ENCODE measurements at places on chromosomes 11 and 22.

DNA sequence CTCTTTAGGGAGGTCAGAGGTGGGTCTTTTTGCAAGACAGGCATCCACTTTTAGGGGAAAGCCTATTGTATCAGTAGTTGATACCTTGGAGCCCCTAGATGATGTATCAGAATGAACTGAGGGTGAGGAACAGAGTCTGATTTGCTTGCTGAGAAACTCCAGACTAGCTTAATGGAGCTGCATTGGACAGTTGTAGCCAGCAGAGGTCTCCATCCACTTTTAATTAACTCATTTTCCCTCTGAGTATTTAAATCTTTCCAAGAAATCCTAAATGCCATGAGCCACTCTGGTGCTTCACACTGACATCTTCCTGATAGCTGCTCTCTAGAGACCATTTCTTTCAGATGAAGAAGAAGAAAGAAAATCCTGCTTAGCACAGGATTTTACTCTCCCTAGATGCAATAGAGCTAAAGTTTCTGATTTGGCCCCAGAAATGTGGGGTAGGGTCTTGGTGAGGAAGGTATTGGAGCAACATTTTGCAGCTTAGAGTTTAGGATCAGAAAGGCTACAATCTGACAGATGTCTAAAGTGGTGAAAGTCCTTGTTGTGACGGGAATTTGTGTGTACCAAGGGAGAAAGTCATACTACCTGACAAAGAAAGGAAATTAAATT, 38.0 kb downstream of the EXT2 start:
- DNase-seq: no peak

DNA sequence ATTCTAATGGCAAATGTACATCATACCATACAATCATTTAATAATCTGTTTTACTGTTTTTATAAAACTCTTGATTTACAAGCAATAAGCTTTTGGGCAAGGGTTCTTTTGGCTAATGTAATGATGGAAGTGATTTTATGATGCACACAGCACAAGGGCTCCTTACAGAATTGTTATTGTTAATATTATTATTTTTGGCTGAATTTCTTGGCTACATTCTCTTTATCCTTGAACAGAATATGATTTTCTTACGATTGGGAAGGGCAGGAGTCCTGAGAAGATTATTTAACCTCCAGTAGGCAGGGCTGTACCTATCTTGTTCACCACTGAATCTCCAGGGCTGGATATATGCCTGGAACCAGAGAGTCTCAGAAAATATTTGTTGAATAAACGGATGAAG, 70.4 kb upstream of the ARHGAP20 start:
- DNase-seq: no peak

GRCh38 chr11:12997168-12997567, 11.9 kb upstream of the RASSF10 start:
- no peak for DNase-seq

GRCh38 chr22:27725661-27726060, 75.9 kb downstream of the MN1 start:
- no peak for DNase-seq

DNA sequence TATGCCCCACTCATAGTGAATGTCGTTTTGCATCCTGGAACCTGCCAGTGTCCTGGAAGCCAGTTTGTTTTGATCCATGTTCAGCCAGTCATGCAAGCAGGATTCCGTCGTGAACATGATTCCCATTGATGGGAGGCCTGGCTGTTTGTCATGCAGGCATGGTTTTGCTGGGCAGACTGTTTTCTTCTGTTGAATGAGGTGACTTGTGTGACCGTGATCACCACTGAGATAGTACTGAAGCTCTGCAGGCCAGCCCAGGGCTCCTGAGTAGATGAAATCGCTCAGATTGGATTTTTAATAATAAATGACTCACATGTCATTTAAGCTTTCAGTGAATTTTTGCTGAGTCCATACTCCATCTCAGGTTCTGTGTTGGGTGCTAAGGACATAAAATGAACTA, 117.8 kb downstream of the PDE2A start:
- no peak for DNase-seq

GRCh38 chr11:66124564-66124963, 54.5 kb downstream of the PACS1 start:
- no peak for DNase-seq

GRCh38 chr11:1167751-1168231, 10.0 kb downstream of the MUC5AC start:
- no peak for DNase-seq

- no peak for DNase-seq
These were observed 582.6 kb downstream of the METTL15 start for GRCh38 chr11:28690746-28691145.

DNA sequence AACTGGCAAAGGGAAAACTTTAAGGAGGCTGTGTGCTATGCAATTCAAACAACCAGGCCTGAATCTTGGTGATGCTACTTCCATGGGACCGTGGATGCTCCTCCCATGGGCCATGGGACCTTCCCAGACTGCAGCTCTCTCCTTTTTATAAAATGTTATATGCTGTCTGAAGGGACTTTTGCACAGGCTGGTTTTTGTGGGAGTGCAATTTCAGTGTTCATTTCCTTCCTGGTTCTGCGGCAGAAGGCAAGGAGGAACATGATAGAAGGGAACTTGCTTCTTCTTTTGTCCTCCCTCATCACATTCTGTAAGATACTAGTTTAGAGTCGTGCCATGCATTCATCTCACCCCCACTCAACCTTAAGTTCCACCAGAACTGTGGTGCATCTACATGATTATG, 68.9 kb downstream of the C11orf58 start:
- no peak for DNase-seq

DNA sequence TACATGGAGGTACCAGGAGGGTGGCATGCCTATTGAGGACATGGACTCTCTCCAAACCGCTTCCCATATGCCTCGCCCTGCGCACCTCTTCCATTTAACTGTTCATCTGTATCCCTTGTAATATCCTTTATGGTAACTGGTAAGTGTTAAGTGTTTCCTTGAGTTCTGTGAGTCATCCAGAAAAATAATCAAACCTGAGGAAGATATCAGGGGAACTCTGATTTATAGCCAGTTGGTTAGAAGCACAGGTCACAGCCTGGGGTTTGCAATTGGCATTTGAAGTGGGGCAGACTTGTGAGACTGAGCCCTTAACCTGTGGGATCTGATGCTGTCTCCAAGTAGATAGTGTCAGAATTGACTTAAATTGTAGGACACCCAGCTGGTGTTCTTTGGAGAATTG, 27.6 kb upstream of the CAT start:
- DNase-seq: no peak

DNA sequence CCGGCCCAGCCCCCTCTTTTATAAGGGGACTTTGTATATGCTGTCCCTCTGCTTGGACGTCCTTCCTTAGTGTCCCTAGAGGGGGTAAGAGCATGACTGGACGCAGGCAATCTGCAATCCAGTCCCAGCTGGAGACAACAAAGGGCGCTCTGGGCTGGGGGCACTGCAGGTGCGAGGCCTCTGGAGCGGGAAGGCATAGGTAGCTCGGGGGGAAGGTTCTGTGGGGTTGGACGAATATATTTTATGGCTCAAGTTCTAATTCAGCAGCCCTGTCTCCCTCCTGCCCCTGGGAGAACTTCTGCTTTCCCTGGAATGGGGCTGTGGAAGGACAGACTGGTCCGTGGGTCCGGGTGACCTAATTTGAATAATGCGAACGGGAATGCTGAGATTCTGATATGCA, 40.0 kb downstream of the KCNJ4 start:
- no peak for DNase-seq

DNA sequence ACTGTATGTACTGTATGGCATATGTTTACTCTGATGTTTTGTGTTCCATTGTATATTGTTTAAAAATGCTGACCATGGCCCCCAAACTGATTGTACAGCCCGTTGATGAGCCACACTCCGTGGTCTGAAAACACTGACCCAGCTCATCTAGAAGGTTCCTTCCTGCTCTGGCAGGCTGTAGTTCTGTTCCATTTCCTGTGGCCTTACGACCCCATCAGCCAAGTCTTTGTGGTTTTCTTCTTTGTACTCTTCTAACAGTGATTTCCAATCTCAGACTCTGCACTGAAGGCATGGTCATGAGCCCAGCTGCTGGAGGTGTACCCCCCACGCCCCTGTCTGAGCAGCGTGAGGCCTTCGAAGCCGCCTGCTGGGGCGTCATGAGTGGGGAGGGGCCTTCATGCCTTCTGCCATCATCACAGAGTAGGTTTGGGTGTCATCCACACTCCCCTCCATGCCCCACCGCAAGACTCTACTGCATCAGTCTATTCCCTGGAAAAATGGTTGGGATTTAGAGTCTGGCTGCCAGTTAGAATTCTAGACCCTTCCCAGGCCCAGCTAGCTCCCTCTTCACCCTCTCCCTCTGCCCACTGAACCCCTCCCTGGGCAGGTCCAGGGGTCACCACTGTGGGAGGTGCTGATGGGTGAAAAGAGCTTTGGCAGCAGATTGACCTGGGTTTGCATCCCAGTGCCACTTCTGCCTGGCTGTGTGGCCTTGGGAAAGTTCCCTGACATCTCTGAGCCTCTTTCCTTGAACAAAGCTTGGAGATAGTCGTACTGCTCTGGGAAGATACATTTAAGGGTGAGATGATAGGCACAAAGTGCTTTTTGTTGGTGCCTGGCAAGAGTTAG, 11.3 kb upstream of the C11orf96 start:
- DNase-seq: no peak

DNA sequence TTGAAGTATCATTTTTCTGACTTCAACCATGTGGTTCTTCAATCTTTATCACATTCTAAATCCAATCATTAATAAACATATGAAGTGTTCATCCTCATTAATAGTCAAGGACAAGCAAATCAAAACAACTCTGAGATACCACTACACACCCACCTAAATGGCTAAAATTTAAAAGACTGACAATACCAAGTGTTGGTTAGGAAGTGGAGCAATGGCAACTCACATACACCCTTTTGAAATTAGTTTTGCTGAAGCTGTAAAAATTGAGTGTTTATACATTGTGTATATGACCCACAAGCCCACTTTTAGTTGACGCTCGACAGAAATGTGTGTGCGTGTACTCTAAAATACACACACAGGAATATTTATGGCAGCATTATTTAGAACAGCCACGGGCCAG, 36.7 kb upstream of the LMO2 start:
- DNase-seq: no peak

DNA sequence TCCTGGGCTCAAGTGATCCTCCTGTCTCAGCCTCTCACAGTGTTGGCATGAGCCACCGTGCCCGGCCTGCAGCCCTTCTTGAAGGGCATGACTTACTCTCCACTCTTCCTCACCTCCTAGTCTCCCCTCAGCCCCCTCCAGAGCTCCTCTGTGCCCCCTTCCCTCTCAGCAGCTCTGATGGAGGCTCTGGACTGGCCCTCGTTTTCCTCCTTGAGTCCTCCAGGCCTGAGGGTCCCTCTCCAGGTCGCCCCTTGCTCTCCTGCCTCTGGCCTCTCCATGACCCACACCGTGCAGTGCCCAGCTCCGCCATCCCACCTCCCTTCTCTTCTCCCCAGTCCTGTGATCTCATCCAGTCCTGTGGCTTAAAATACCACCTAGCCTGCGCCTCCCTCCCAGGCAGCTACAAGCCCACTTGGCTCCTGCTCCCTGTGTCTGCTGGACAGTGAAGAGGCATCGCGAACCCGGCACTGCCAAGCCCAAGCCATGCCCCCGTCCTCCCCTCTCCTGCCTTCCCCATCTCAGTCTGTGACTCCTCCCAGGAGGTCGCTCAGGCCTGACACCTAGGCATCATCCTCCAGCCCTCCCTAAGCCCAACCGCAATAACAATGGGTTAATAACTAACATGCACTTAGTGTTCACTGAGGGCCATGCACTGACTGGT, 11.9 kb downstream of the KCNJ4 start:
- no peak for DNase-seq

DNA sequence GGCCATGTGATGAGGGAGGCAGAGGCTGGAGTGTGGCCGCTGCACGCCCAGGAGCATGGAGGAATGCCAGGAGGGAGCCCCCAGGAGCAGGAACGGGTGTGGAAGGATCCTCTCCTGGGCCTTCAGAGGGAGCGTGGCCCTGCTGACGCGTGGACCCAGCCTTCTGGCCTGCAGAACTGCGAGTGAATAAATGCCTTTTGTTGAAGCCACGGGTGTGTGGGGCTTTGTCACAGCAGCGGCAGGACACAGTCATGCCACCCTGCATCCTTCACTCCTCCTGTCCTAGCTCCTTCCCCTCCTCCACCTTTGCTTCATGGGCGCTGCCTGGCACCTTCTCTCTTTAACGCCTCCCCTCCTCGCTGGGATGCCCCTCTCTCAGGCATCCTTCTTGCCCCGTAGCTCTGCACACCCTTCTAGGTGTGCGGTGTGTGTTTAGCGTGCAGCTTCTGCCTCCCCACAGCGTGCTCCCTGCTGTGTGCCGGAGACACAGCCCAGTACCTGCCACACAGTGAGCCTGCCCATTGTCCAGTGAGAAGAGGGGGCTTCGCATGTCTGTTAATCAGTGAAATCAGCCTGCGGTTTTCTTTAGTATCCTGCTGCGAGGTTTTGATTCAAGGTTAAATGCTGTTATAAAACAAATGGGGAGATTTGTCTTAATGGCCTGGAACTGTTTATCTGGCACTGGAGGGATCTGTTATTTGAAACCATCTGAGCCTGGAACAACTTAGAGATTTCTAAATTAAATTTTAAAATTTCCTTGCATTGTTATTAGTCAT, 459.6 kb downstream of the TBC1D22A start:
- no peak for DNase-seq

GRCh38 chr11:109027851-109028250, 363.0 kb downstream of the DDX10 start:
- no peak for DNase-seq

GRCh38 chr11:8759634-8760033, 77.0 kb downstream of the RPL27A start:
- DNase-seq: no peak

DNA sequence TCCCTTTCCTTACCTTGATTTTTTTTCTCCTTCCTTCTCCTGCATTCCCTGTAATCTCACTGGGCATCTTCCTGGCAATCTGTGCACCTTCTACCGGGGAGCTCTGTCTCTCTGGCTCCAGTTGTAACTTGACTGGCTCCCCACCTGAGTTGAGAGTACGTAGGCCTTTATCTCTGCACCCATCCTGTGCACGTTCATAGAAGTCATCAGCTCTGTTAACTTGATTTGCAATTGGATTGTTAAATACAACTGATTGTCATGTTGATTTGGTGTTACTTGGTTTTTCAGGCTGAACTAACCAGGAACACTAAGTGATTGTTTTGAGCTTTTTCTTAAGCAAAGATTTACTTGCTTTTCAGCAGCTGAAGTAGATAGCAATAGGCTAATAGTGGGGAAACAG, 11.8 kb downstream of the SWAP70 start:
- no peak for DNase-seq

GRCh38 chr11:31640611-31641010, 131.0 kb downstream of the ELP4 start:
- no peak for DNase-seq

DNA sequence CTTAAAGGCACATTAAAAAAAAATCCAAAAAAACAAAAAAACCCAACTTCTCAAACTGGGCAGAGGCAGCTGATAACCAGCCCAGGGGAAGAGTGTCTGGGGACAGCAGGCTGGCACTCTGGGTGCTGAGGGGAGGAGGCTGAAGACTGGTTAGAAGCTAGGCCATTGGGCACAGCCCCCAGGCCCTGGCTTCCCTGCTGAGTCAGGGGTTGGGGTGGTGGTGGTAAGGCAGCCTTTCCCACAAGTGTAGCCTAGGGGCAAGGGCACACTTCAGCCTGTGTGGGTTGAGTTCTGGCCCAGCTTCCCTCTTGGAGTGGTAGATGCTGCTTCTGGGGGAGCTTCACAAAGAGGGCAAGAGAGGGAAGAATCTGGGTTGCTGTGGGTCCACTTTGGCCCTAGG, 16.3 kb upstream of the ARFGAP3 start:
- no peak for DNase-seq

GRCh38 chr11:8983552-8983951, 19.3 kb upstream of the TMEM9B start:
- no peak for DNase-seq

GRCh38 chr22:23549198-23549595, 30.9 kb downstream of the IGLL1 start:
- no peak for DNase-seq
